Esophagus muscularis mucosa (tissue), 4 donors: ENCODE measurements at places on chromosomes 12 and 14. TPM values are rescaled to one million over a fixed set of nuclear protein-coding genes. Genes with fewer than 3 reads are reported as not detected.

HOXC9 gene
- not detected for total RNA-seq

ARHGEF40 gene
- total RNA-seq: 19.4 TPM

GRCh38 chr14:100153560-100153959 lies 5.9 kb downstream of the DEGS2 start:
- peaks cover 13% of the 10 kb centered on the region for H3K27me3 ChIP-seq
- H3K36me3 ChIP-seq: no peaks in the 10 kb centered on the region
- no peak for DNase-seq
- peaks cover 3% of the 10 kb centered on the region for H3K4me1 ChIP-seq
- no peak overlapping the region for H3K27ac ChIP-seq
- no peak overlapping the region for H3K4me3 ChIP-seq

DNA sequence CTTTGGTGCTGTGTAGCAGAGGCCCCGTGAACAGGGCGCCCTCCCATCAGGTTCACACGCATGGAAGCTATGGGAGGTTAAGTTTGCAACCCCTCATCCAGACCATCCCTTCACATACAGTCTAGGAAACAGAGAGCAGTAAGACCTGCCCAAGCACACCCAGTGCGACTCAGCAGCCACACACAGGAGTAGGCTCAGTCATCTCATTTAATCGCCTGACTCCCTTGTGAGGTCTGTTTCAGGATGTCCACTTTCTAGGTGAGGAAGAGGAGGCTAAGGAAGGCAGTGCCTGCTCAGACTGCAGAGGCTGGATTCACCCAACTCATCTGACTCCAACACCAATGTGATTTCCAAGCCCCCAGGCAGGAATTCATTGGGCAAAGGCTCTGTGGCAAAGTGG lies 11.9 kb downstream of the BDKRB1 start:
- H3K4me3 ChIP-seq: no peak overlapping the region
- no peaks in the 10 kb centered on the region for H3K4me1 ChIP-seq

CARMIL3 gene
- total RNA-seq: not detected
